ENCODE measurements at places on chromosomes 2 and 18.

- no peak for DNase-seq
These were observed 709 bp downstream of the UGP2 start for GRCh38 chr2:63842149-63843061.

GRCh38 chr2:12488352-12489318 lies 228.1 kb upstream of the TRIB2 start:
- DNase-seq: no peak

DNA sequence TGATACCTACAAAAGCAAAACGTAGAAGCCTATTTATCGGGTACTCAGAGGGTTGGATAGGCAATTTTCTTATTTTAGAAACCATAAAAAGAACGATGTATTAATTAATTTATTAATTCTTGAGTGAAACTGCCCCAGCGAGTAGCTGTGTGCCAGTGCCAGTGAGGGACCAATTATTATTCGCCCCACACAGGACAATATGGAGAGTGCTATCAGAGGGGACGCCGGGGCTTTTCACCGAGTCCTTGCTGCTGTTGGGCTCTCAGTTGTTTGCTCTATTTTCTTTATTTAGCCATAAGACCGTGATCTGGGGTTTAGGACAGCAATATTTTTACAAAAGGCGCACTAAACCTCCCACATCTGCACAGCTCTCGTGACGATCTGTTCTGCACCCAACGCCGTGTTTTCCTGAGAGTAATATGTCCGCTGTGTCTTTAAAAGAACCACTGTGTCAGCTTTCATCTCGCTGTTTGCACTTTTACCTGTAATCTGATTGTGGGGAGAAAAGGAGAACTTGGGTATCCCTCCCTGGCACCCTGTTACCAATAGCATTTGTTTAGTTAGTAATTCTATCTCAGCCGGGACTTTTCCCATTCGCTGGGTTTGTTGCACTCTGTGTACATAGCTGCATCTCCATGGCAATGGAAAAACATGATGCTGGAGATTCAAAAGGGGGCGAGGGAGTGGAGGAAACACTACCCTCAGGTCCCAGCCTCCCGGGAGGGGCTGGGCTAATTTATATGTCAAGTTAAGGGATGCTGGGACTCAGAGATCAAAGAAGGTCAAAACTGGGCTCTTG lies 30.1 kb upstream of the ZNF516 start:
- DNase-seq: no peak

- no peak for DNase-seq
These were observed 371.8 kb upstream of the HS6ST1 start for GRCh38 chr2:128690431-128690830.

GRCh38 chr2:160538559-160539355 lies 45.1 kb upstream of the RBMS1 start:
- DNase-seq: no peak

GRCh38 chr2:198930170-198930569 lies 527.6 kb downstream of the SATB2 start:
- no peak for DNase-seq

GRCh38 chr18:1805521-1805920 lies 765.8 kb downstream of the METTL4 start:
- no peak for DNase-seq

DNA sequence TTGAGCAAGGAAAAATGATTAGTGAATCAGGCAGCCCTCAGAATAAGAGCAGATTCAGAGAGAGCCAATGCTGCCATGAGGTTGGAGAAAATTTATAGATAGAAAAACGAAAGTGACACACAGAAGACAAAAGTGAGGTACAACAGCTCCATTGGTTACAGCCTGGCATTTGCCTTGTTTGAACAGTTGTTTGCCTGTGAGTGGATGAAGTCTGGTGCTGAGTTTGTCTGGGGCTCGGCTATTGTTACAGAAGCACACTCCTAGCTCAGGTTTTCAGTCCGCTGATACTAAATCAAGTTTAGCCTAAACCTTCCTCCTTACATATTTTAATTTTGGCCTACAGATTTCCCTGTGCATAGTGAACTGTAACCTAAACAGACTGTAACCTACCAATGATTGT lies 387.8 kb upstream of the RAB12 start:
- DNase-seq: no peak

- no peak for DNase-seq
These were observed 292.5 kb downstream of the CNTNAP5 start for GRCh38 chr2:124317628-124318027.

- DNase-seq: no peak
These were observed 215.2 kb upstream of the LRRTM1 start for GRCh38 chr2:80519699-80520291.

GRCh38 chr2:71938108-71938507 lies 209.6 kb downstream of the CYP26B1 start:
- no peak for DNase-seq

DNA sequence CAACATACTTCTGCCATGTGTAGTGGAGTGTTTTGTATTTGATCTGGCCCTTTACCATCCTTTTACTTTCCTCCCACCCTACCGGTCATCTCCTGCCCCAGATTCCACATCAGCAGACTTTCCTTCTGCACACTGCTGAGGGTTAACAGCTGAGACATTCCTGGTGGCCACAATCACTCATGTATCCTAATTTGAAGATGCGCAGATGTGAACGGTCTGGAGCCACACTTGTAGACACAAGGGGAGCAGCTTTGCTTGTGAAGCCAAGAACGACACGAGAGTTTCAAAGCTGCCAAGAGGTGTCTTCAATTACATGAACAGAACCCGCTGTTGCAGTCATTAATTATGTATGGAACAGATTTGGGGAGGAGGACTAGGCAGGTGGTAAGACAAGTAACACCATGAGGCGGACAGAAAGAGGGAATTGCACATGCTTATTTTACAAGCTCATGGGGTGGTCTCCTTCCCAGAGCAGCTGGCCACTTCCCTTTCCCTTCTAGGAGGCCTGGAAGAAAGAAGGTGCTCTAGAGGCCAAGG lies 260.7 kb upstream of the KLHL29 start:
- DNase-seq: no peak

DNA sequence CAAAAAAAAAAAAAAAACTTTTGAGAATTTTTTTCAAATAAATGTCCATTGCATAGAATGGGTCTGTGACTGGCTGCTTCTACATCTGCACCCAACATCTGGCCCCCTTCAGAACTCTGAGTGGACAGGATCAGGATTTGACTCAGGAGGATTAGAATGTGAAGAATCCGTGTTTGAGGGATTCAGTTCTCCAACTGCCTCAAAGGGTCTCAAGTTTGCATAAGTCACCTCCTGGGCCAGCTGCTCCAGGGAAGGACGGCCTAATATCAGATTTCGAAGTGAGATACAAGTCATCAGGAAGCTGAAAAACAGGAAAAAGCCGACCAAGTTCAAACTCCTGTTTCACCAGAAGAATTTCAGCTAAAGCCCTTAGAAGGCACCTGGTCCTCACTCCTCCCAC lies 10.9 kb downstream of the MAT2A start:
- DNase-seq: no peak

DNA sequence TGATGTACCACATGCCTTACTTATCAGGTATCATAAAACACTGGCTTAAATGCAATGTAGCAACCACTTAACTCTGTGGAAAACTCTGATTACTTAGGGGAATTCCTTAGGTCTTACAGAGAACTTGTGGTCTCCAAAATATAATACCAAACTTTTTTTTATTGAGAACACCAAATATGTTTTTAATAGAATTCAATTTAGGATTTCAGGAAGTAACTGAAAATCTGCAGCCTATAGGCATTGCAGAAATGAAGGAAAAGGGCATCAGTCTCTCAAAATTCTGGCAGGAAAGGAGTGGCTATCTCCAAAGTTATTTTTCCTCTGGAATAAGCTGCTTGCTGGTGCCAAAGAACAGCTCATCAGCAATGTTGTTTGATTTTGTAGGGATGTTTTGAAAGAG lies 105.3 kb upstream of the UGP2 start:
- no peak for DNase-seq

GRCh38 chr2:53450923-53451322 lies 316.7 kb upstream of the CHAC2 start:
- DNase-seq: no peak

GRCh38 chr2:56707218-56707617 lies 523.4 kb downstream of the CCDC85A start:
- DNase-seq: no peak

- no peak for DNase-seq
These were observed 161.8 kb downstream of the LNPK start for GRCh38 chr2:175840256-175840655.

- DNase-seq: no peak
These were observed 433.5 kb upstream of the LRATD1 start for GRCh38 chr2:14199040-14199439.

- DNase-seq: no peak
These were observed 184.8 kb upstream of the SOX11 start for GRCh38 chr2:5507367-5507766.

DNA sequence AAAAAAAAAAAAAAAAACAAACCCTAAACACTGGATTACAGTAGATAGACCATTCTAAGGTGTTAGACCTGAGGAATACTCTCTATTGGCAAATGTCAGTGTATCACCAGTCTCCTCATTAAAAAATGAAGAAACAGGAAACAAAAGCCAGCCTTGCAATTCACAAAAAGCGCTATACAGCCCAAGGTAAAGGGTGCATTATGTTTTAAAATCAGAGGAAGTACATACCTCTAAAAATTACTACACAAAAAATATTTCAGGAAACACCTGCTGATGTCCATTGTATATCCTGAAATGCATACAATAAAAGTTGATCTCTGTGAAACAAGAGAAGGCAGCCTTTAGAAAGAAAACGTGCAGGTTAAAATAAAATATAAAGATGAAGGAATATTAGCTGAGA lies 54.9 kb upstream of the TSPYL6 start:
- DNase-seq: no peak

DNA sequence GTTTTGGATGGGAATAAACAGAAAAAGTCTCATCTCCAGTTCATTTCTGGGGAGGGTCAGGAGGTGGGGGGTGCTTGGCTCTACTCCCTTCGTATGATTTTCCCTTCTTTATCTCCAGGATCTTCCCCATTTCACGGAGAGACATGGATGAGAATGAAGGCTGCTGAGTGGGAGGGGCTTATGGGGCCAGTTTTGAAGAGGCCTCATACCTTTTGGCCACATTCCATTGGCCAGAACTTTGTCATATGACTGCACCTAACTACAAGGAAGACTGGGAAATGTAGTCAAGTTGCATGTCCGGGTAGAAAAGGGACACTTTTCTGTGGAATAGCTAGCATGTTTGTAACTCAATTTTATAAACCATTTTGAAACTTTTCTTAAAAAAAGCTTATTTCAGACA lies 117.6 kb downstream of the NEDD4L start:
- no peak for DNase-seq

- DNase-seq: no peak
These were observed 49.4 kb downstream of the TNFRSF11A start for GRCh38 chr18:62374410-62374965.

DNA sequence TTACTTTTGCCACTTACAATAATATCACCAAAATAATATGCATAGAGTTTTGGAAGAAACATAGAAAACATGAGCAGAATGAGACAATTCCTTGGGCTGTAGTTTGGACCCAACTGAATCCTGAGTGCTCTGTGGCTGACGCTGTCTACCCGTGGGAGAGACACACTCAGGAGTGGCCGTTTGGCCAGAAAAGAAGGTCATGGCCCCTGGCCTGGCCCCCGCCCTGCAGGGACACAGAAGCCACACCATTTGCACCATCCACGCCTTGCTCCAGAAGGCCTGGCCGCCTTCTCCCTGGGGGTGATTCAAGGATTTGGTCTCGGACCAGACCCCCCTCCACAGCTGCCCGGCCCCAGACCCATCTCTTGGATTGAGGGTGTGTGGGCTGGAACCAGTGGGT lies 6.4 kb upstream of the D2HGDH start:
- DNase-seq: no peak

DNA sequence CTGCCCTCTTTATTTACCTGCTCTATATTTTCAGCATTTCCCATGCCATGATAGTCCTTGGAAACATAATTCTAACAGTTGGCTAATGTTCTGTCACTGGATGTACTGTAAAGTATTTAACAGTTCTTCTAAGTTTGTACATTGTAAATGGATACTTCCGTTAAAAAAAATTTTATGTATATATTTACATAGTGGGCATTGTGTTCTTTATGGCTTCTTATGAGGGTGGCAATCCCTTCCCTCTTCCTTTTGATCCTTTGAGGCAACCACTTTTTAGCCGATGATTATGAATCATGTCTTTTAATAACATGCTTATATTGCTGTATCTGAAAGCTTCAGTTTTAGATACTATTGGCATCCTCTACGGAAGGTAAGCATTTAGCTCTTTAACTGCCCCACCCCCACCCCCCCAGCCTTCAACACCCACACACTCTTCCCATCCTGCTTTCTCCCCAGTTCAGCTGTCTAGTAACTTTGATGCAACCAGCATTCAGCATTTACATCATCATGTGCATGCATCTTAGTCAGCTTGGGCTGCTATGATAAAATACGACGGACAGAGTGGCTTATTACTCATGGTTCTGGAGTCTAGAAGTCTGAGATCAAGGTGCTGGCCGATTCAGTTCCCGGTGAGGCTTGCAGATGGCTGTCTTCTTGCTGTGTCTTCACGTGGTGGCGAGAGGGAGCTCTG lies 21.0 kb upstream of the EDAR start:
- no peak for DNase-seq

DNA sequence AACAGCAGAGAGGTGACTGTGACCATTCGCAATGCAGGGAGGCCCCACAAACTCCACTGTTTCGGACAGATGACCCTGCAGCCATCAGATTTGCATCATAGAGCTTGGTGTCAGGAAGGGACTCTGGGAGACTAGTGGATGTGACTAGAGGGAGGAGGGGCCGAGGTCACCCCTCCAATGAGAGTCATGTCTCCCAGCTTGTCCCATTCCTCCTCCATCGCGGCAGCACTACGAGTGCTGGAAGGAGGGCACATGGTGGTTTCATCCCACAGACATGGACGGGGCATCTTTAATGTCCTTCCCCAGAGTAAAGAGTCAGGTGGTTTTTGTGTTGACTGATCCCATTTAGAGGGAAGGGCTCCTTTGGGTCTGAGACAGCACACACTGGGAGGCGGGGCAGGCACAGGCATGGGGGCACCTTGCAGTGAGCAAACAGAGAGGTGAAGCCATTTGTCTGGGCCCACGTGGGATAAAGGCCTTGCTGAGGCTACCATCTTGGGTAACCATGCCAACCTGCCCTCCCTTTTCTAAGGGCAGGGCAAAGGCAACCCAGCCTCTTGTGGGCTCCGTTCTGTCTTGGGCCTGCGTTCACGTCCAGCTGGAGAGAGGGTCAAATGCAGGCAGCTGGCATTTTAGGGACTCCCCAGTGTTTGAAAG lies 208.1 kb downstream of the ASB1 start:
- no peak for DNase-seq

DNA sequence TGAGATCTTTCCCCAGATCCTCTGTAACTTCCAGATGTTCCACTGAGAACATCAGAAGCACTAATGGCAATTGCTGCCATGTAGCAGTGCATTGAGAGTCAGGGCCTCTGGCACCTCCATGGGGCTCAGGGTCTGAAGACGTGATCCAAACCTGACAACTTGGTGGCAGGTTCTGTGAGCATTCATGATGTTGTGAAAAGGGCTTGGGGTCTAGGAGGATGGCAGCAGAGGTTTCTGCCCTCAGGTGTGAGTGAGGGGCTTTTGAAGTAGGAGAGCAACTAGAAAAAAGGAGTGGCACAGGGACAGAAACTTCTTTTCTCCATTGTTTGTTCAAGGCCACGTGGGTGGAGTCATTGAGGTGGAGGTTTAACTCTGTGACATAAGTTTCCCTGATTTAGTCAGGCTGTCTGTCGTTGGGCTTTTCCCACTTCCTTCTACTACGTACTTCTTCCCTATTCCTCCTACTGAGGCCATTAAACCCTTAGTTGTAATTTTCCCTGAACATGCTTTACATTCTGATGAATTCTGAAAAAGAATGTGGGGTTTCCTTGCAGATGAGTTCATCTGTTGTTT lies 13.1 kb downstream of the CFLAR start:
- no peak for DNase-seq

GRCh38 chr2:215479121-215479520 lies 43.3 kb upstream of the FN1 start:
- no peak for DNase-seq

Data from stimulated activated CD4-positive, alpha-beta T cell treated with anti-CD3 and anti-CD28 coated beads, Interleukin-1b, Interleukin-23, amount 100 ng/mL, for 1 hour (primary cell).